ENCODE measurements at places on chromosomes 6 and 20.

- no peak for DNase-seq
These were observed 127.8 kb downstream of the SIM1 start for GRCh38 chr6:100336876-100337275.

- no peak for DNase-seq
These were observed 16.9 kb upstream of the SLC22A16 start for GRCh38 chr6:110493253-110493800.

DNA sequence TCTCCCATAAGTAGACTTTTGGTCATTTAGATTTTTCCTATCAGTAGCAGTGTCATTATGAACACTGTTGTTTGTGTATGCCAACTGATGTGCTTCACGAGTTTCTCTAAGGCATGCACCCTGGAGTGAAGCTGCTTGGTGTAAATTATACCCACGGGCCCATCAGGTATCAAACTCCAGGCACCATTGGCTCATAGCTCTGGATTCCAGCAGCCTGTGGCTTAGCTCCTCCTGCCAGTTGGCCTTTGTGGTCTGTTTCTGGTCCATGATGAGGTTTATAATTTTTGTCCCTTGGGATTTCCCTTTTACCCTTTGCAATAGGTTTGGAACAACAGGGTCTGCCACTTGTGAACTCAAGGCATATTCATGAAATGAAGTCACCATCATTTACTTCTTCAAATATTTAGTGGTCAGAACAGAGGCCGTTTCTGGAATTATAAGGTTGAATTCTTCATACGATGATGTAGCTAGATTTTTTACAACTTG lies 350.5 kb downstream of the PRL start:
- DNase-seq: no peak

DNA sequence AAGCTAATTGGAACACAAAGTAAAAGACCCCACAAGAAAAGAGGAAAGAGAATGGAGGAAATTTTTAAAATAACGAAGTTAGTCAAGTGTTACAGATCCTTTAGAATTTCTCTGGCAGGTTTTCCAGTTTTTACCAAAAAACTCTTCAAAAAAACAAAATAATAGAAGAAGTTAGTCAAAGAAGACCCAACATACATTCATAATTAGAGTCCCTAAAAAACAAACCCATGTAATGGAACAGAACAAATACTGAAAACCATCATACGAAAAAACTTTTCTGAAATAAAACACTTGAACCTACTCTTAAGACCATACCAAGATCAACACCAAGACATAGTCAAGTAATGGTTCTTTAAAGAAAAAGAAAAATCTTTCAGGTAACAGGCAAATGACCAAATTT lies 31.6 kb downstream of the RANBP9 start:
- DNase-seq: no peak

DNA sequence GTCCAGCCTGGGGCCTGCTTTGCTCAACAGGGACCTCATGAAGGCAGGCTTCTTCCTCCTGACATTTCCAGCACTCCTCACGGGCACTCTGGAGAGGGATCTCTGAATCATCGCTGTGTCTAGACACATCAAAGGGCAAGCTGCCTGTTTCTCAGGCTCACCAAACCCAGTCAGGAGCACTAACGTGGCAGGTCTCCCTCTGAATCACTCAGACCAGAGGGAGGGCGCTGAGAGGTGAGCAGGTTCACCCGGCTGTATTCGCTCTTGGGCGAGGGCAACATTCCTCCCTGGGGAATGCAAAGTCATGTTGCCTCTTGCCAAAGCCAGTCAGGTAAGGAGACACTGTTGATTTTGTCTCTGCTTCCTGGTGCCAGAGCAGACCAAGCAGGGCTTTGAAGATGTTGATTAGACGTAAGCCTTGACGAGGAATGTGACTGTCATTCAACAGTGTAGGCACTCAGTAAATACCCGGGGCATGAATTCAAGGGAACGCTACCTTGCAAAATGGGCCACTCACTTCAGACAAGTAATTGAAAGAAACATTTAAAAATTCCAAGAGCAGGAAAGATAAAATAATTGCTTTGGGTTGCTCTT lies 50.1 kb downstream of the CYP24A1 start:
- peak; percentile 52 for DNase-seq

DNA sequence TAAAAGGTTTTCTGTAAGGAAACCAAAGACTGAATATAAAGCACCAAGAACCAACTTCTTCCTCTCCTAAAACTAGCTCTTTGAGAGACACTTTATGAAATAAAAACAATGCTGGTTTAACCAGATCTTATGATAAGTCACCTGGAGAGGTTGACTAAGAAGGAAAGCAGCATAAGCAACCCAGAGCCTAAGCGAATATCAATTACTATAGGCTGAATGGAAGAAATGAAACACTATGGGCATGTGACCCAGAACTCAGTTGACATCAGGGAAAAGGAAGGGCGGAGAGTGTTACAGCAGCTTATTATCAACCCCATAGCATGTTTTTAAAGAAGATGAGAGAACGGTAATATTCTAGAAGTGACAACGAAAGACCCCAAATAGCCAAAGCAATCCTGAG lies 94.1 kb upstream of the STMND1 start:
- no peak for DNase-seq
